Stomach (tissue), 19 donors: ENCODE measurements at places on chromosomes 4 and X.

- H3K36me3 ChIP-seq = no peaks in the 10 kb centered on the region
- peaks cover 54% of the 10 kb centered on the region for H3K4me1 ChIP-seq
- H3K4me3 ChIP-seq = no peak overlapping the region
- peak overlapping the region; percentile 77 for H3K27ac ChIP-seq
These were observed 58.1 kb downstream of the FNIP2 start for GRCh38 chr4:158826882-158827281.

DNA sequence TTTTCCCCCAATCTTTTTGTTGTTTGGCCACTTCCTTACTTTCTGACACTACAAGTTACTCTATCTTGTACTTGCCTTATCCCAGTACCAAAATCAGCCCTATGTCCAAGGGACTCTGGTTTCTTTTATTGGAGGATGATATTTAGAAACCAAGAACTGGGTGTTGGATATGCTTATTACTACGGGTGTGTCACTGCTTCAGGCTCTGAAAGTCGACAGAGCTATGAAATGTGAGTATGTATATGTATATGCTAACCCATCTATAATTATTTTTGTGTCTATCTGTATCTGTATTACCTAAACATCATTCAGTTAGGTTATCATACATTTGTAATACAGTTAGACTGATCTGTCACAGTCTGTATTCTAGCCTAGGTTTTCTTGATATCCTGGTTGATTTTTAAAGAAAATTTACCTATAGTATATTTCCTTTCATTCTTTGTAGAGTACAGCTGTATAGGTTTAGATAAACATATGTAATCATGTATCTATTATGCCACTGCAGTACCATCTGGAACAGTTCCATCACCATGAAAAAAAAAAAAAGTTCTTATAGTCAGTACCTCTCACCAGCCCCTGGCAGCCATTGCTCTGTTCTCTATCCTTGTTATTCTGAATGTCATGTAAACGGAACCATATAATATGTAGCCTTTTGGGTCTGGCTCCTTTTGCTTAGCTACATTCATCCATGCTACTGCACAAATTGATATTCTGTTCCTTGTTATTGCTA is 18.1 kb downstream of the SEC24B start:
- no peak overlapping the region for H3K4me3 ChIP-seq
- H3K36me3 ChIP-seq = peaks cover 26% of the 10 kb centered on the region
- H3K4me1 ChIP-seq = no peaks in the 10 kb centered on the region
- H3K27ac ChIP-seq = no peak overlapping the region
- H3K27me3 ChIP-seq = no peaks in the 10 kb centered on the region
- no peak for DNase-seq

- no peak for DNase-seq
- no peak overlapping the region for H3K27ac ChIP-seq
- H3K27me3 ChIP-seq = peaks cover 49% of the 10 kb centered on the region
- H3K4me1 ChIP-seq = peaks cover 51% of the 10 kb centered on the region
These were observed 3.1 kb upstream of the PCDH10 start for GRCh38 chr4:133145758-133146573.

DNA sequence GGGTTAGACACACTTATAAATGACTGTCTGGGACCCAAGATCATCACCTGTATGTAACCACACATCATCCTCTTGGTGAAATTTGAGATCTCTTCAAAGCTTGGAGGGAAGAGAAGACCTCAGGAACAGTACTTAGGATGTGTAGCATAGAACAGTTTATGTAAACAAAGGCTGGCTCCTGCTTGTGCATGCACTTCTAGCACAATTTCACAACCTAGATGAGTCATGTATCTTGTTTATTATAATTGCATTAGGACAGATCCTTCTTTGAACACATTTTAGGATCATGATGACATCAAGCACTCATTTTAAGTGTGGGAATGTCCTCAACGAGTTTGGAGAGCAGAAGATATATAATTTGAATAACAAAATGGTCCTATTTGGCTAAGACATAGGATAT is 26.3 kb upstream of the ZMAT1 start:
- no peaks in the 10 kb centered on the region for H3K36me3 ChIP-seq
- H3K27ac ChIP-seq = no peak overlapping the region
- no peak overlapping the region for H3K4me3 ChIP-seq
- H3K27me3 ChIP-seq = no peaks in the 10 kb centered on the region

- H3K27me3 ChIP-seq = no peaks in the 10 kb centered on the region
- no peaks in the 10 kb centered on the region for H3K4me1 ChIP-seq
- DNase-seq = no peak
- no peak overlapping the region for H3K27ac ChIP-seq
These were observed 200.9 kb downstream of the DACH2 start for GRCh38 chrX:86349115-86349514.

- no peak overlapping the region for H3K27ac ChIP-seq
- no peak for DNase-seq
- H3K4me1 ChIP-seq = no peaks in the 10 kb centered on the region
- no peaks in the 10 kb centered on the region for H3K27me3 ChIP-seq
- no peaks in the 10 kb centered on the region for H3K36me3 ChIP-seq
These were observed 633.5 kb downstream of the BCOR start for GRCh38 chrX:39464253-39464652.
